ENCODE measurements at places on chromosomes 6 and 20.

GRCh38 chr20:6590891-6591637, 176.4 kb upstream of the BMP2 start:
- DNase-seq: no peak

DNA sequence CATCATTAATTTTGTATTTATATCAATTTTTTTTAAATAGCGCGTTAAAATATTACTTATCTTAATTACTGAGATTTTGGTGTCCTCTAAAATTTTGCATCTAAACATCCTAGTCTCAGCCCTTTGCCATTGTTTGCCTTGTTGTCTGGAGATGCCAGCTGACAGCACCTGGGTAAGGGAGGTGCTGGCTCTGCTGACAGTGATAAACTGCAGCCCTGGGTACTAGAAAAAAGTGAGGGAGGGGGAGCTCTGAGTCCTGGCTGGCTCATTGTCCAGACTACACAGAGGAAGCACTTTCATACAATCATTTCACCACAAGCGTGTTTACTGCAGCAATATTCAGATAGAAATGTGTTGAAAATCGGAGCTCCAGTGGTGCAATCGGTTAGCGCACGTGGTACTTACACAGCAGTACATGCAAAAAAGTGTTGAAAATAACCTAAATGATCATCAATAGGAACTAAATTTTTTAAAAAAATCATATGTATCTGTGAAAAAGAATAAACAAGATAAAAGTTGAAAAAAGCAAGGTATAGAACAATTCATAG, 18.5 kb upstream of the UBR2 start:
- peak; percentile 35 for DNase-seq

- no peak for DNase-seq
Measured at GRCh38 chr6:126107475-126108166, 121.3 kb downstream of the TRMT11 start.

- no peak for DNase-seq
Measured at GRCh38 chr6:138594758-138595140, 95.5 kb upstream of the NHSL1 start.

- DNase-seq: no peak
Measured at GRCh38 chr6:3808199-3808598, 41.0 kb upstream of the FAM50B start.

DNA sequence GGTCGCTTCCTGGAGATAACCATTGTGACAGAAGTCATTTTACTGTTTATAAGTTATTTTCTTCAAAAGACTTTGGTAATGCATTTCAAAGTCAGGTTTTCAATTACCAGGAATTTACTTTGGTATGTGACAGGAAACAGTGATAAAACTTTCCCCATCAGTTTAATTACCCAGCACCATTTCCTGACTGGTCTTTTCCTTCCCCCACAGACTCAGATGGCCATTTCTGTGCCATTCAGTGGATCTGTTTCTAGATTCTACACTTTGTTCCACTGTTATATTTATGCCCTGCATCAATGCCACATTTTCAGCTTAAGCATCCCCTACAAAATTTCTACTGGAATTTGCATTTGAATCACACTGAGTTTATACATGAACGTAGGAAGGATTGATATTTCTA, 16.3 kb downstream of the RRBP1 start:
- no peak for DNase-seq

DNA sequence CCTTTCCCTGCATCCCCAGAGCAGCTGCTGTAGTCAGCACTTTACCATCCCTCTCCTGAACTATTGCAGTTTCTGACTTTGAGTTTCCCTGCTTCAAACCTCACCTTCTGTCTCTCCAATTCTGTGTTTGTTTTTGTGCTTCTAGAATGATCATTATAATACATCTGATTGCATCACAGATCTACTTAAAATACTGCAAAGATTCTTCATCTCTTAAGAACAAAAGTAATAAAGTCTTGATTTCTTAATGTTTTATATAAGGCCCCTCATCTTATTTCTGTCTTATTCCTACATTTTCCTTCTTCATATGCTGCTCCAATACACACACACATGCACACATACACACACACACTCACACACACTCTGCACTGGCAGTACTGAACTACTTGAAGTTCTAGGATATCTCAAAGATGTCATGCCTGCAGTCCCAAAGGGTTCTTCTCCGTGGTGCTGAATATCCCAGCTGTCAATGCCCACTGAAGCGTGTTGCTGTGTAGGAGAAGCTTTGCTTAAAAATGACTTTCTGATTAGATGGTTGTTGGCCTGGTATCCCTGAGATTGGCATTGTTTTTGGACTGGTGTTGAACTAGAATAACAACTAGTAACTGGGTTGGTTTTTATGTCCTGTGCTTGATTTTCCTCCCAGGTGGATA, 97.2 kb downstream of the MAP3K4 start:
- DNase-seq: no peak

DNA sequence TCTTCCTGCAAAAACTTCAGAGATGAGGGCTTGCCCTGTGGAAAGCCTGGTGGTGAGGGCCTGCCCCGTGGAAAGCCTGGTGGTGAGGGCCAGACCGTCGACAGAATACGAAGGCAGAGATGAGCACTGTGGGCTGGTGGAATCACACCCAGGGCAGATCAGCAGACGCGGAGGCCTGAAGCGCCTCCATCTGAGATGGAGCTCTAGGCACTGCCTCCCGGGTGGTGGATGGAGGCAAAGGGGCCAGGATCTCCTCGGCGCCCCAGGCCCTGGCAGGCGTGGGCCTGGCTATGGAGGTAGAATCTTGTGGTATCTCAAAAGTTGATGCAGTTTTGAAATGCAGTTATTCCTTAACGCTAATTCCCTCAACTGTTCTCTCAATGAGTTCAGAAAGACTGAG, 104.8 kb downstream of the PSMB1 start:
- no peak for DNase-seq

- no peak for DNase-seq
Measured at GRCh38 chr6:1558388-1558787, 51.3 kb upstream of the FOXC1 start.

DNA sequence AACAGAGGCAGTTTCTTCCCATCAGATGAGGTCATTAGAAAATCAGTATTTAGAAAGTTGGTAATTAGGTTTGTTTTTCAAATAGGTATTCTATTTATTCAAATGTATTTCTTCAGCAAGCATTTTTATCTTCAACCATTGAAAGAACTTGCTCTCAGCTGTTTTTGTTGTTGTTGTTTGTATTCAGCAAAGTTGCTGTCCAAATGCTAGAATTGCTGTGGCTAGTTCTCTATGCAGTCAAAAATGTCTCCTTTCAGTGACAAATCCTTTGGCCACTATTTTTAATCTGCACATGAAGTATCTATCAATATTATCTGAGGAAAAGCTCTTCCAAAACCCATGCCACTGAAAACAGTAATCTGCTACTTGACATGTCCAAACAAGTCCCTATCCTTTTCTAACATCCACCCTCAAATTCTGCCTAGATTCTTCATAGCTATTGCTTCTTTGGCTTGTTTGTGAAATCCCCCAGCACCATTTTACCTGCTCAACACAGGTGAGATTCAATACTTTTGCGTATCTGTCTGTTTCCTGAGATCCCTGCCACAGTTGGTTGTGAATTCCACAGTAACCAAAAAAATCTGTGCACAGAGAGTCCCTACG, 1005.4 kb downstream of the GRIK2 start:
- DNase-seq: no peak

DNA sequence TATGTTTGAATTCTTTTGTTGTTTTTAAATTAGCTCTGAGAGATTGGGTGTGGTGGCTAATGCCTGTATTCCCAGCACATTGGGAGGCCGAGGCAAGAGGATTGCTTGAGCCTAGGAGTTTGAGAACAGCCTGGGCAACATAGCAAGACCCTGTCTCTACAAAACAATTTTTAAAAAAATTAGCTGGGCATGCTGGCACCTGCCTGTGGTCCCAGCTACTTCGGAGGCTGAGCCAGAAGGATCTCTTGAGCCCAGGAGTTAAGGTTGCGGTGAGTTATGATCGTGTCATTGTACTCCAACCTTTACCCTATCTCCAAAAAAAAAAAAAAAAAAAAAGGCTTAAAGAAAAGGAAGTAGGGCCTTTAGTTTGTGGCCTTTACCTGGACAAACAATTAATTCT, 22.9 kb downstream of the DHX35 start:
- no peak for DNase-seq

DNA sequence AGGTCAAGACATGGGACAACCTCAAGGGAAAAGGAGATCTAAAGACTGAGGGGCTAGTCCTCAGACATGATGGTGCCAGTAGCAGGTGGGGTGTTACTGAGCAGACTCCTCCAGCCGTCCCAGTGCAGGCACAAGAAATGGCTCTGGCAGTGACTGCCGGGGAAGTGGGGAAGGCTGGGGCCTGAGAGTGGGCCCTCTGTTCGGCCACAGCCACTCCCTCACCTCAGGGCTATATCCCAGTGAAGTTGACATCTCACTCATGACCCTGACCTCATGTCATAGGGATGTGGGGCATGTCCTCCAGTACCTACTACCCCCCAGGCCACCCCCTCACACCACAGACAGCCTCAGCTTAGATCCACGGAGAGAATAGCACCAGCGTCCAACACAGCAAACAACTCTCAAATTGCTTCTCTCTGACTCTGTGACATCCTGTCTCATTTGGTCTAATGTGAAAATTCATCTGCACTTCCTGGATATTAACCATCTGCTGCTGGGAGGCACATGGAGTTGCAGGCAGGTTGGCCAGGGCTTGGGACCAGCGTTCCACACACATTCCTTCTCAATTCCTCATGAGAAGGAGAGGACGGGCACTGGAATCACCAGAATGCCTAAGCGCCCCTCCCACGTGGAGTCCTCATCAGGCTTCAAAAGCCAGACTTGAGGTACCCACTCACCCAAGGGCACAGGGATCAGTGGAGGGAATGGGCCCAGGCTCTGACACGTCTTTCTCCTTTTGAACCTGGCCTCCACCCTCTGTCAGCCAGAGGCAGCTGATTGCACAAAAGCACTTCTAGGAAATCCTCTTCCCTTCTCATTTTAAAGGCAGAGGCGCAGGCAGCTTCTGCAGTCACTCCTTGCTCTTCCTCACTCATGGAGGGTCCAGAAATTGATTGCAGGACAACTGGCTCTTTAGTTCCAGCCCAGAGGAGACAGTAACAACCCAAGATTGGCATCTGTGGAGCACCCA, 163.6 kb upstream of the CST7 start:
- DNase-seq: no peak

GRCh38 chr20:45456632-45457031, 12.9 kb upstream of the WFDC2 start:
- peak; percentile 22 for DNase-seq

DNA sequence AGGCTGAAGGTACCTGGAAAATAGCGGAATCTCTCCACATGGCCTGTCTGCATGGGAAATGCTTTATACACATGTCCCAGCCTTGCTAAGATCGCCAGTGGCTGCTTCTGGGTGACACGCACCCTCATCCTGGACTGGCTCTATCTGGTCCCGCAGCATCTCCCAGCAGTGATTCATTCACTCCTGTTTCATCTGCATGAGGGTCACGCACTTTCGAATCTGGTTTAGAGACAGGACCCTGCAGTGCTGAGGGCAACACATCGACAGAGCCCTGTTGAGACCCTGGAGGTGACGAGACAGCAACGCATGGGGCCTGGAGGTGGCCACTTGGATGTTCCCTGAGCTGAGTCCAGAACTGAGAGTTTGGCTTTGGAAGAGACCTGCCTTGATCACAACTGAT, 136.5 kb downstream of the SMOC2 start:
- DNase-seq: no peak

GRCh38 chr6:134402372-134402984, 84.6 kb upstream of the SGK1 start:
- no peak for DNase-seq

DNA sequence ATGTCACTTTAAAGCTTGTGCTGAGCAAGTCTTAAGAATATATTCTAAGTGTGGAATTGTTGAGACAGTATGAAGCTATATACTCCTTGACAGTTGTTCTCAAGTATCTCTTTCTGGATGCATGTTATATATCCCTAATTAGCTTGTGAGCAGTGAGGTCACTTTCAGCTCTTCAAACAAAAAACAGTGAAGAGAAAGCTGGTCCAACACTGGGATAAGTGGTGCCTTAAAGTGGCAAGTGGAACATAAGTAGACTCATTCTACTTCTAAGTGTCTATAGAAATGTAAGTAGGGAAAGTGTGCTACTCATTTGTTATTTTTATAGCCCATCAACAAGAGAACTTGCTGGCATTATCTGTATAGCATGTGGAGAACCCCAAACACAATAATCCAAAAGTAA, 133.1 kb upstream of the BACH2 start:
- DNase-seq: no peak

DNA sequence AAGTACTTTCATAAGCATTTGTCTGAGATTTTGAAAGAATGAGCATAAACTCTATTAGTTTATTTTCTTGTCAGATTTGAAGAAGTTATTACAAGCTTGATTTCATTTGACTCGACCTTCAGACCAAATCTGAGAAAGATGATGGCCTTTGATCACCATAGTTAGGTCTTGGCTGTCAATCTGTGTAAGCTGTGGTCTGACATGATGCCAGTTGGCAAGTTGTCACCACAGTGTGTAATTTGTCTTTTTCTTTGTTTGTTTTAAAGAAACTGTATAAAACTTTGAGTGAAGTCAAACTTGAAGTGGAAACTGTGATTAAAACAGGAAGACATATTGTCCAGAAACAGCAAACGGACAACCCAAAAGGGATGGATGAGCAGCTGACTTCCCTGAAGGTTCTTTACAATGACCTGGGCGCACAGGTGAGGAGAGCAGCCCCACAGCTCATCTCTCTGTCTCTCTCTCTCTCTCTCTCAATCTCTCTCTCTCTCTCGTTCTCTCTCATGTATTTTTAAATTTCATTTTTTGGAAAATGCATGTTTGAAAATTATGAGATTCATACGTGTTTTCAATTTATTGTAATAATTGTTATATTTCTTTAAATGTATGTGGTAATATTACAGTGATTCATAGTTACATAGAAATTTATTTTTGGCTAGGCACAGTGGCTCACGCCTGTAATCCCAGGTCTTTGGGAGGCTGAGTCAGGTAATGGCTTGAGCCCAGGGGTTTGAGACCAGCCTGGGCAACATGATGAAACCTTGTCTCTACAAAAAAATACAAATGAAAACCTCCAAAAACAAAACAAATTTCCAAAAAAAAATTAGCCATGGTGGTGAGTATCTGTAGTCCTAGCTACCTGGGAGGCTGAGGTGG, 208.1 kb downstream of the UTRN start:
- no peak for DNase-seq

DNA sequence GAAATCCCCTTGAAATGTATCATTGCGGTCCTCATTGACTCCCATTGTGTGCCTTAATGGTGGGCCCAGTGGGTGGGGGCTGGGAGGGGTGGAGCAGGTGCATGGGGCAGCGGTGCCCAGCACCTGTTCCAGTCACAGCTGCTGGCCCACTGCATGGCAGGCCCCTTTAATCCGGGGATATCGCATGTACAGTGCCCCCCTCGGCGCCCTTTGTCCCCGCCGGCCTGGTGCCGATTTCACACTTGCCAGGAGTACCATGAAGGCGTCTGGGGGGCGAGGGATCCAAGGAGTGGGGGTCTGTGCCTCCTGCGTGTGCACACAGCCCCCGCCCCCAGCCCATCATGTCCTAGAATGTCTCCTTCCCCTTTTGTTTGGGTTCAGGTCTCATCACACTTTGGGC, 2.8 kb downstream of the SNAI1 start:
- no peak for DNase-seq
